Transverse colon (tissue), 4 donors: ENCODE measurements at places on chromosomes 2 and 18. TPM values are rescaled to one million over a fixed set of nuclear protein-coding genes. Genes with fewer than 3 reads are reported as not detected.

- H3K4me3 ChIP-seq, result no peak overlapping the region
- no peaks in the 10 kb centered on the region for H3K27me3 ChIP-seq
- H3K36me3 ChIP-seq, result no peaks in the 10 kb centered on the region
- no peaks in the 10 kb centered on the region for H3K4me1 ChIP-seq
- no peak overlapping the region for H3K27ac ChIP-seq
These were observed 18.7 kb downstream of the C2orf92 start for GRCh38 chr2:97688062-97688827.

Gene IL1RL1
- total RNA-seq, result 57.2 TPM

Gene SERPINB12
- not detected for total RNA-seq

Gene UGP2
- total RNA-seq, result 305 TPM

Gene FHOD3
- total RNA-seq, result 3.5 TPM
